Fibroblast of lung (primary cell): ENCODE measurements at places on chromosomes 16 and 17. TPM values are rescaled to one million over a fixed set of nuclear protein-coding genes. Genes with fewer than 3 reads are reported as not detected.
A peak's percentile ranks its signal among the peaks of the same experiment; 100 is the strongest.

DNA sequence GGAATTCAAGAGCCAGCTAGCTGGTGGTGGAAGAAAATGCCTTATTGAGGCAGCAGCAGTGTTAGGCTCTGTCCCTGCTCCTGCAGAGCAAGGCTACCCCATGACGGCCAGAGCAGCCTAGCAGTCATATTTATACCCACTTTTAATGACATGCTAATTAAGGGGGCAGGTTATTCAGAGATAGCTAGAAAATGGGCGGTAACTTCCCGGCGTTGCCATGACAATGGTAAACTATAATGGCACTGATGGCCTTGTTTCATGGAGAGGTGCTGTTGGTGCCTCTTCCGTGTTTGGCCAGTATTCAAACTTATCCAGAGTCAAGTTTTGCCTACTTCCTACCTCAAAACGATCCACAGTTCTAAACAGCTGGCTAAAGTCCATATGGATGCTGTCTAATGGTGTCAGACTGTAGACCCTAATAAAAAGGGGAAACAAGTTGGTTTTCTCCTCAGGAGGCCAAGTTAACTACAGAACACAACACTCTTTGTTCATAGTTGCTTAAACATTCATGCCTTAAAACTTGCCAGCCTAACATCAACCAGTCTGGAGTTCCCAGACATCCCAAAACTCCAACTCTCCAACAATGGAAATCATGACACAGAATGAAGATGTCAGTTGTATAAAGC is 3.7 kb upstream of the SCNN1B start:
- DNase-seq, result no peak

DNA sequence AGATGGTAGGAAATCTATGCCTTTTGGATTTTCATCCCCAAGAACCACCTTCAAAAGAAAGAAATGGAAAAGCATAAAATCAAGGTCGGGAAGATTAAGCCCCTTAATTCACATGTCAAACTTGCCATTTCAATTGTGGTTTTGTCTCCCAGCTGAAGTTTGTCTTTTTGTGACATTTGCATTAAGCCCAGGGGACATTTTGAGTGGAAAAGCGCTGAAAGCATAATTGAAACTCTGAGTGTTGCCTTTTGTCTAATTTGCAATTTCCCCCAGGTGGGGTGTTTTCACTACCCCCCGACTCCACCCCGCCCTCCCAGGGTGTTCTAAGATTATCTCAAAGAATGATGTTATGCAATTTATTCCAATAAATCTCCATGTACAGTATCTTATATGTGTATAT is 396.2 kb downstream of the CDH13 start:
- no peak for DNase-seq

DNA sequence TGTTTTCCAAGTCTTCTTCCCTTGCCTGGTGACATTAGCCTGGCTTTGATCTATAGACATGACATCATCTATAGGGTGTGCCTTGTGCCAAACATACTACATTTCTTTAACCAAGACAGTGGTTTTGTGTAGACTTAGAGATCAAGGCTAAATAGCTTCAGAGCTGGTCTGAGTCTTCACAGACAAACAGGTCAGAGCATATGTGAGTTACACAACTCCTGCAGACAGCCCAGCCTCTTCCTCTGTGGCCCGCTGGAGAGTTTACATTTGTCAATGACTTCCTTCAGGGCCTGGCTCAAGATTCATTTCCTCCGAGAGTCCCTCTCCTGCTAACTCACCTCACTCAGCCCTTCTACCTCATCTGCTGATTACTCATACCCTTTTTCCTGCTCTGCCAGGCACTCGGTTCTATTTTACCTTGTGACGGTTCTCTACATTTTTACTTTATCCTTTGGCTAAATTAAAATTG is 73.1 kb upstream of the TANC2 start:
- peak; percentile 71 for DNase-seq

GRCh38 chr16:78376452-78376851 is 277.0 kb downstream of the WWOX start:
- DNase-seq, result no peak

DNA sequence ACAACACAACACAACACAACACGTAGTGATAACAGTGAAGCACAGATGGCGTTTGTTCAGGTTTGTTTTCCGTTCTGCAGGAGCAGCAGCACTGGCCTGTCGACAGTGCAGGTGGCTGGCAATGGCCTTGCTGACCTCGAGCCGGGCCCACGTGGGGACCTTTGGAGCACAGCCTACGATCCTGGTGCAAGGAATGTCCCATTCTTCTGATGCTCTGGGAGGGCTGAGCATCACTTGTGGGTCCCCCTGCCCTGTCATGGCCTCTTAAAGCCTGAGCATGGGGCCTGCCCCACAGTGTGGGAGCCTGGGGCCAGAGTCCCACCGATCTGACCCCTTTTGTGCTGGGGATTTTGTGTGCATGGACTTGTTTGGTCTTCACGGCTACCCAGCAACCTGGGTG is 6.8 kb downstream of the MAP2K3 start:
- no peak for DNase-seq

GRCh38 chr16:80887062-80887461 is 82.7 kb upstream of the CDYL2 start:
- no peak for DNase-seq

- peak; percentile 32 for DNase-seq
Observed at GRCh38 chr17:27430882-27431491, 25.3 kb upstream of the KSR1 start.

- DNase-seq, result peak; percentile 49
Observed at GRCh38 chr16:57485916-57486857, at the start of gene DOK4. Gene DOK4 (minus strand): TSS chr16:57486493. CDS start chr16:57479507, 6,986 bp downstream.

Gene SLC25A39
- 47.0 and 70.2 TPM in 2 replicates for total RNA-seq

Gene TSNAXIP1
- total RNA-seq, result 1.2 and 1.5 TPM in 2 replicates

Gene NPIPA3
- total RNA-seq, result 0.77 and 4.6 TPM in 2 replicates
